ENCODE measurements at places on chromosomes 7 and 10. TPM values are rescaled to one million over a fixed set of nuclear protein-coding genes. Genes with fewer than 3 reads are reported as not detected.
A peak's percentile ranks its signal among the peaks of the same experiment; 100 is the strongest.

Gene ZFAND2A
- polyA plus RNA-seq = 37.3 TPM

Gene CFAP43
- polyA plus RNA-seq = 0.66 TPM

Gene CLRN3
- 13.5 TPM for polyA plus RNA-seq

Gene ARMC3
- not detected for polyA plus RNA-seq

Gene CALHM3
- polyA plus RNA-seq = not detected

Gene VWA2
- polyA plus RNA-seq = 6.3 TPM

Gene OR2A7
- polyA plus RNA-seq = 1.6 TPM

Gene ACSM6
- polyA plus RNA-seq = 0.10 TPM

Gene ADAM8
- polyA plus RNA-seq = 5.4 TPM

Gene SLC13A4
- not detected for polyA plus RNA-seq

Gene FKBP6
- 0.17 TPM for polyA plus RNA-seq

Gene RABGEF1
- polyA plus RNA-seq = 20.6 TPM

Gene TRIM4
- 1.5 TPM for polyA plus RNA-seq

DNA sequence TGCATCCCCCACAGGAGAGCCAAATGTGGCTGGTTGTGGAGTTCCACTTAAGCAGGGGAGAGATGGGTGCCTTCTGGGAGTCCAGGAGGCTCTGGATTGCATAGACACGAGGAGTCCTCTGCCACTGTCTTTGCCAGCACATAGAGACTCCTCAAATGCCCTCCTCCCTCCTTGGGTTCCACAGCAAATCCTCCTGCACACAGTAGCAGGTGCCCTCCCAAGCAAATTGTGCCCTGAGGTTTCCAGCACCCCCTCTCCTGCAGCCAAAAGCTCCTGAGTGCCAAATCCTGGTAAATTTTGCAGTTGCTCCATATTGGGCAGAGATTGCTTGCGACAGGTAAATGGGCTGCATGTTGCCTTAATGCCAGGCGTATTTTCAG is 5.8 kb downstream of the EVX1 start:
- DNase-seq = no peak

- no peak for DNase-seq
Measured at GRCh38 chr10:4894335-4894734, 68.3 kb downstream of the AKR1E2 start.

- DNase-seq = no peak
Measured at GRCh38 chr7:27619492-27619891, 43.2 kb downstream of the HIBADH start.

DNA sequence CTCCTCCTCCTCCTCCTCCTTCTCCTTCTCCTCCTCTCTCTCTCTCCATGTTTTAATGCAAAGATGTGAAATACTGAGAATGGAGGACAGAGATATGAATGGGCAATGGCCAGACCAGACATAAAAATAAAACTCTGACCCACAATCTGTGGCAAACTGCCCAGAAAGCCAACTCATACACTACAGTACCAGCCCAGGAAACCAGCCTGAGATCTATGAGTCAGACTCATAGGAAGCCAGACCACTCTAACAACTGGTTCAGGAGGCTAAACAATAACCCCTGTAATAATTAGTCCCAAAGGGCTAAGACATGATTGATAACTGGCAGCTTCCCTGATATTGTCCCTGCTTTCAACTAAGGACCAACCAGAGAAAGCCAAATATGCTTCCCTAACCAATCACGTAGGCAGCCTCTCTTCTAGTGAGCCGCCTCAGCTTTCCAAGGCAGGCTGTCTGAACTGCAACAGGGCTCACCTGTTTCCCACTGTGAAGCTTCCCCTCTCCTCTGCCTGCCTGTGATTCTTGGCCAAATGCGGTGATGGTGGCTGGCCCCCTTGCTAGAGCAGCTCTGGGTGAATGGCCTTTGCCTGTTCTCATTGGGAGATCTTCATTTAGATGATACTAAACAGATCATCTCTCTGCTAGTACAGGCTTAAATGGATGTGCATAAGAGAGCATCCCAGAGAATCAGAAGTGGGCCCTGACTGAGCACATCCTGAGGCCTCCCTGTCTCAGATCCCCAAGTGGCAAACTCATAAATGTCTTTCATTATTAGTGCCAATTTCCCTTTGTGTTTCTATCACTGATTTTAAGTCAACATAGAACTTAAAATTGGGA is 817.6 kb downstream of the TNS3 start:
- DNase-seq = peak; percentile 65

- DNase-seq = no peak
Measured at GRCh38 chr10:111037858-111038257, 39.0 kb upstream of the ADRA2A start.

DNA sequence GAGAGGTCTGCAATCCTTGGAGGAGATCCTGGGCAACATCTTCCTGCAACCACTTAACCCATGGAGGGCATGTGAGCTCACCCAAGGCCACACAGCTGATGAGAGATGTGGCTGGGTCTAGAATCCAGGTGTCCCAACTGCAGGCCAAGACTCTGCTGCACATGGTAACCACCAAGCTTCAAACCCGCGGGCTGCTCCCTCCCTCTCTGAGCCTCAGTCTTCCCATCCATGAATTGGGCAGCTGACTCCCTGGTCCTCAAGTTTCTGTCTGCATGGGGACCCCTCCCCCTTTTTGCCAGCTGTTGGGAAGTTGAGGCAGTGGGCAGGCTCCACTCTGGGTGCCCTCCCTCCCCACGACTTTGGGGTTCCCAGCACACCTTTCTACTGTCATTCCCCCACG is 20.9 kb upstream of the INMT start:
- no peak for DNase-seq

- DNase-seq = peak; percentile 39
Measured at GRCh38 chr7:113289140-113289740, 170.9 kb upstream of the SMIM30 start.

DNA sequence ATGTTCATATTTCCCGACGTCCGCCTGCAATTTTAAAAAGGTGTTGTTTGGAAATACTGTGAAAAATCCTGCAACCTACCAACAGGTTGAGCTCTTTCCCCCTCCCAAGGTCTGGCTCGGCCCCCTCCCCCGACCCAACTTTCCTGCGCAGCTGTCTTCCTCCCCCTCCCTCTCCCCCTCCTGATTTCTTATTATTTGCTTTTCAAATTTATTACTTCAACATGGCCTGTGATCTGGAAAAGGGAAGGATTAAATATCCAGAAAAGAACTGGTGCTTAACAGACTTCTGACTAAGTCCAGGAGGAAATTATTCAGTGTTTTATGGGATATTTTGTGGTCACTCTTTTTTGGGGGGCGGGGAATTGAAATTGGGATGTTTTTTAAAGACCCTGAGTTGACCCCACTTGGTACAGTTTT is 2.4 kb downstream of the ARID5B start:
- DNase-seq = peak; percentile 75

DNA sequence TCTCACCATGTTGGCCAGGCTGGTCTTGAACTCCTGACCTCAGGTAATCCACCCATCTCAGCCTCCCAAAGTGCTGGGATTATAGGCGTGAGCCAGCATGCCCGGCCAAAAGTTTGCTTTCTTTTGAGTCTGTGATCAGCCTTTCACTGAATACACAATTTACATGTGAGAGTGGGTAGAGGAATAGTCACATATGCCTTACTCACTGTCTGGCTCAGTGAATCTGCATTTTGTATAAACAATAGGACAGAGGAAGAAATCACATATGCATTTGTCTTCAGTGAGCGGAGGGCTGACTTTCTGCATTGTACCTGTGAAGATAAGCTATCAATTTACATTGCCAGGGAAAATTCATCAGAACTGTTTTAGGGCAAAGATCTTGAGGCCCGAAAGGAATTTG is 2.5 kb upstream of the TECPR1 start:
- DNase-seq = no peak

DNA sequence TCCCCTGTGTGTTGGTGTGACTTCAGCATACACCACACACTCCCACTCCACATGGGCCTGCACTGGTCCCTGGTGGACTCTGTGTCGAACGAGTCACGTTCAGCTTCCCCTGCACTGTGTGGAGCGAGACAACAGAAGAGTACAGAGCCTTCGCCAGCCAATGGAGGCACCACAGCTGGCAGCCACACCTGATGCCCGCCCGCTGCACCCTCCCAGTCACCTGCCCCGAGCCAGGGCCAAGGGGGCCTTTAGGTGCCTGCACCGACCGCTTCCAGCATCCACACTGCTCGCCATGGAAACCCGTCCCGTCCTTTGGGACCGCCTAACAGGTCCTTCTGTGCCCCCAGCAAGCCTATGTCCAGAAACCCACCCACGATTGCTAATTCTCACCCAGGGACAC is 9.2 kb downstream of the FOXL3 start:
- no peak for DNase-seq

- DNase-seq = no peak
Measured at GRCh38 chr10:31321396-31321941, 2.5 kb downstream of the ZEB1 start.

DNA sequence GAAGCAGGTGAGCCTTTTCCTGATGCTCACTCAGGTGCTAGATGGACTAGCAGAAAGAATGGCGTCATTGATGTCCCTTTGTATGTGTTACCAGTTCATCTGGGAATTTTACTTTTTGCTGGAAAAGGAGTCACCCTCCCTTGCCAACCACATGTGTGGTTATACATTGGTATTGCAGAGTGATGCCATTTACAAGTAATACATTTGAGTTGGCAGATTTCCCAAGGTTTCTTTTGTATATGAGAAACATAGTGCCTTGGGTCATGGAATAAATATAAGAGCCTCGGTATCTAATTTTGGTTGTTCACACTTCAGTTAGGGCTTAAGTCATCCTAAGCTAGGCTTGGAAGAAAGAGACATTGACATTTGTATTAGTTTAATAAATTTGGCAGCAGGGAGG is 10.4 kb upstream of the ATXN7L1 start:
- DNase-seq = no peak

- DNase-seq = peak; percentile 78
Measured at GRCh38 chr10:110803830-110804338, 67.8 kb upstream of the PDCD4 start.

GRCh38 chr7:19932549-19933249 is 159.3 kb upstream of the TMEM196 start:
- no peak for DNase-seq

- DNase-seq = no peak
Measured at GRCh38 chr10:110370006-110370405, 65.3 kb upstream of the SMNDC1 start.

GRCh38 chr7:34220506-34221185 is 315.3 kb downstream of the BMPER start:
- DNase-seq = no peak

- DNase-seq = peak; percentile 36
Measured at GRCh38 chr10:132938472-132939339, 3.7 kb downstream of the CFAP46 start.

DNA sequence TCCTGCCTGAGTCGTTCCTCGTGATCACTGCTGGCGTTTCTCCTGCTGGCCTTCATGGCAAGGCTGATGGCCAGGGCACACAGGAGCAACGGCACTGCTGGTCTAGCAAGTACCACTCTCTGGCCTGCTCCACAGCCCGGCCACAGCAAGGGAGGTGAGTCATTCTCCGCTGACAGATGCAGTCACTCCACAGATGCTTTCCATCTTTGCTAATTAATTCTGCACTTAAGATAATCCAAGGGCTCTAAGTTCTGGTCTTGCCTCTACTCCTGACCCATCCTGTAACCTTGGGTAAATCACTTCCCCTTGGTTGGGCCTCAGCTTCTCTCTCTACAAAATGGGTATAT is 244.4 kb downstream of the RPS24 start:
- DNase-seq = peak; percentile 23

DNA sequence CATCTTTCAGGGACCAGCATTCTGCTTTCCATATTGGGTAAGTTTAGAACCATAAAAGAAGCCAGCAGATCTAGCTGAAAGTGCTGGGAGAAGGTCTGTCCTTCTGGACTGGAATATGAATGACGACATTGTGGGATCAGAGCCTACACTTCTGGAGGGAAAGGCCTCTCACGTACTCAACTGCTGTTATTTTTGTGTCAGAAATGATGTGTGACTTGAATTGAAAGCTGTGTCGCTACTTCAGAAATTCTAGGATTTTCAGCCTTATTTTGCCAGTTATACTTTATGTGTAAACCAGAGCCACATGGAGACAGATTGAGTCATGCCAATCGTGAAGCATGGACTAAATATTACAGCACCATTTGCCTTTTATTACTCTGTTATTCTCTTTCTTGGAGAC is 231.0 kb downstream of the KIAA1217 start:
- DNase-seq = no peak

DNA sequence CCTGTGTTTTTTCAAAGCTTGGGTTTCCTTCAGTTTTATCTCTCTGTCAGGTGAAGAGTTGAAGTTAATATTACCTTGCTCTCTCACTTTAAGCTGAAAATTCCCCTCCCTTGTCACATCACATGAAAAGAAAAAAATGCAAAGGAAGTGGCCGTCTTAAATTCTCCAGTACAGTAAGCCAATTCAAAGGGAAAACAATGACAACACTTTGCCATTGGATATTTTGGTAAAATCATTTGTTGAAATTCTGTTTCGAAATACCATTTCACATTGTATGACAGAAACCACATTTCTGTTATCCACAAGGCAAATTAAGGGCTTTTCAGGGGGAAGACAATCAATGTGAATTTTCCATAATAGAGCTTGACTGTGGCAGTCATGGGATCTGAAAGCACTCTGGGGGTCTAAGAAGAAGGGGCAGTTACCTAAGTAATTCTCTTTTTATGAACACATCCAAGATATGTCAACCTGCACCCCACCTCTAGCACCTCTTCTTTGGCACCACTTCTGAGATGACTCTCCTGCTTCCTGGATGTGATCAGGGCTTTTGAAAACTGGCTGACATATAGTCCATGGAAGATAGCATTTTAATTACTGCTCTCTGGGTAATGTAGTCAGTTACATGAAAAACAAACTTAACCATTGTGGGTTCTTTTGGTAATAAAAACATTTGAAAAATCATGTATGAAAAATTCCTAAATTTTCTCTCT is 63.8 kb downstream of the ENTPD1 start:
- no peak for DNase-seq

GRCh38 chr10:64486149-64486548 is 964.9 kb downstream of the REEP3 start:
- no peak for DNase-seq

DNA sequence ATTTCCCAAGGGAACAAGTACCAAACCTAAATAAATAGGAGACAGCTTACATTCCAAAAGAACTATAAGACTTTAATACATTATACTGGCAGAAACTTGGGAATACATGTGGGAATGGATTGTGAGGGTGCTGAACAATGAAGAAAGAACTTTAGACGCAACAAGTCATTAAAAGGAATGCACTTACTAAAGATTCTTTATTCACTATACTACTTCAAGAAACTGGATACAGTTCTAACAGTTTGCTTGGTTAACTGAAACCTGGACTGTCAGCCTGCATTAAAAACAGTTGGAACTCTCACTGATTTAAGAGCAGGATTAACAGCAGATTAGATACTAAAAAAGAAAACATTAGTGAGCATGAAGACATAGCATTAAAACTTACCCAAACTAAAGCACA is 12.0 kb downstream of the CACUL1 start:
- DNase-seq = no peak

- DNase-seq = peak; percentile 62
Measured at GRCh38 chr10:102504179-102504975, 605 bp downstream of the SUFU start.

DNA sequence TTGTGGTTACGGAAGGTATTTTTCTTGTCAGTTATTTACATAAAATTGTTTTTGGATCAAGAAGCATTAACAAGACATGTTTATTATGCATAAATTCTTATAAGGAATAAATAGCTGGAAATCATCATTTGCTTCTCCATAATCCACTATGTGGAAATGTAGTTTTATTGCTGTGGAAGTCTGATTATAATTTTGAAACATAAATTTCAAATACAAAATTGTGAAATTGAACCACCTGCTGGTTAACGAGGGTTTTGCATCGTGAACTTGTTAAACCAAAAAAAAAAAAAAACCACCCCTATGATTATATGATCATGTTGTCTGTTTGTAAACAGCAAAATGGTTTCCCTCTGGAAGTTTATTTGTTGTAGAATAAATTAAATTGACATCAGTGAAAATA is 25.9 kb downstream of the ABRAXAS2 start:
- peak; percentile 10 for DNase-seq
